Calu3 (cell line): ENCODE measurements at places on chromosomes 6 and 20. TPM values are rescaled to one million over a fixed set of nuclear protein-coding genes. Genes with fewer than 3 reads are reported as not detected.
A peak's percentile ranks its signal among the peaks of the same experiment; 100 is the strongest.

DNA sequence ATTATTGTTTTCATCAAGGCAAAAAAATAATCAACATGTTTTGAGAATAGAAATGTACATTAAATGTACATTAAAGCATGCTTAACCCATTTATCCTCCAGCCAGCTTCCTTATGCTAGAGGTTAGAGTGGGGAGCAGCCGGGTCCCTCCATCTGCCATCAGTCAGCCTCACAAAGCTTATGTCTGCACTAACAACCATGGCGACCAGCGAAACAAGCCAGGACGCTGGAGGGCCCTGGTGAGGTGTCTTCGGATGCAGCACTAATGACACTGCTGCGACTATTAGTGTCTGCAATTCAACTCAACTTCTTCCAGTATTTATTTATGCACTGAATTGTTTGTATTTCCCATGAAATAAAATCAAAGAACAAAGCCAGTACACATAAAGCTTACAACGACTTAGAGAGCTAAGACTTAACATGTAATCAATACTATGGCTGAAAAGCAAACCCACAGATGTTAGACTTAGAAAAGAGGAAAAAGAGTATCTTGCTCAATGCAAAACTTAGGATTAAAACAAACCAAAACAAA, 6.8 kb downstream of the CLDN20 start:
- DNase-seq: no peak

DPPA5 gene
- total RNA-seq: not detected in 2 replicates

DNA sequence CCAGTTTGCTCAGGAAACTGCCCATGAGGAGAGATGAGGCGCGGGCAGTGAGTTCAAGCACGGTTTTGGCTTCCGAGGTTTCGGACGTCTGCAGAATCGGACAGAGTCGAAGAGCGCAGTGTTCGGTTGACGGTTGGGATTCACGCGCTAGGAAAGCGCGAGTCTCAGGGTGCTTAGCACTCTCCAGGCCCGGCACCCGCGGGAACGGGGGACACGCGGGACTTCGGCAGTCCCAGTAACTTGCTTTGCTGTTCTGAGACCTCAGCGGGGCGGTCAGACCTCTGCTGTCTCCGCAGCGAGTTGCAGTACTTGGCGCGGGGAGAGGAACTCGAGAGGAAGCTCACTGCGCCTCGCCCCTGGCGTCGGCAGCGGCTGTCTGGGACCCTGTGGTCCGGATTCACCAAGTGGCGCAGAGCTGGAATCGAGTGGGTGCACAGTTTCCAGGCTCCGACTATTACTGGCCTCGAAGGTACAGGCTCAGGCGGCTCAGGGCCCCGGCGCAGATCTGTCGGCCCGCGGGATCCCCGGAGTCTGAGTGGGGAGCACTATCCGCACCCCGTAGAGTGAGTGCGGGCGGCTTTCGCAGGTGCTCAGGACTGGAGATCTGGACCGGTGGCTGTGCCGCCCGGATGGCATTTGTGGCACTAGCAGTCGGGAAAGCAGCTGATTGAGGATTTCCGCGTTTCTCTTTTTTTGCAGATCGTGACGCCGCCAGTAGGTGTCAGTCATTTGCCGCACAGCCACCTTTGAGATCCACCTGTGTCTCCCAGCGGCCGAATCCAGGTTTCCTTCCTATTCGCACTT, at the start of gene POM121L2:
POM121L2 (minus strand) TSS at position 128 of the 804 bp plus-strand sequence; CDS start at position 25, 103 bp downstream.
- peak; percentile 84 for DNase-seq

GPR63 gene
- total RNA-seq: 1.3 and 2.7 TPM in 2 replicates

GRCh38 chr6:144724818-144725217, 439.7 kb downstream of the UTRN start:
- DNase-seq: no peak

SLC26A8 gene
- total RNA-seq: 0.10 TPM in 1 of 2 replicates, not detected in the other

GRCh38 chr6:25138233-25138933, 140.8 kb upstream of the CARMIL1 start:
- DNase-seq: peak; percentile 72

GRCh38 chr20:18496042-18496441, 983 bp downstream of the RBBP9 start:
- no peak for DNase-seq

GLP1R gene
- total RNA-seq: 4.8 and 10.2 TPM in 2 replicates

DNA sequence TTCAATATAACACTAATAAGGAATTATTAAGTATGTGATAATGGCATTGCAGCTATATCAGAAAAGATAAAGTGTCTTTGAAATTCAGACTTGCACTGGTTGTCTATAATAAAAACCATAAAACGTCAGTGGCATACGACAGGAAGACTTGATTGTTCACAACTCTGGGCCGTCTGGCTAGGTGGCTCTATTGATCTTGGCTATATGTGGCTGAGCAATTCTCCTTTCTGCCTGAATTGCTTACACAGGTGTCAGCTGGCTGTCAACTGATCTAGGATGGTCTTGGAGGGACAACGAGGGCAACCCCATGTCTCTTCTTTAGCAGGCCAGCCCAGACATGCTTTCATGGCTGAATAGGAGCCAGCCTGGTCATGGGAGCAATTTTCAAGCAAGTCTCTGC, 359.1 kb downstream of the QKI start:
- DNase-seq: no peak

COL10A1 gene
- not detected in 2 replicates for total RNA-seq

COL20A1 gene
- total RNA-seq: 0.44 TPM in 1 of 2 replicates, not detected in the other

ACOT13 gene
- 74.5 and 78.9 TPM in 2 replicates for total RNA-seq

- peak; percentile 21 for DNase-seq
These were observed 76.7 kb downstream of the PREX1 start for GRCh38 chr20:48750941-48751635.

DNA sequence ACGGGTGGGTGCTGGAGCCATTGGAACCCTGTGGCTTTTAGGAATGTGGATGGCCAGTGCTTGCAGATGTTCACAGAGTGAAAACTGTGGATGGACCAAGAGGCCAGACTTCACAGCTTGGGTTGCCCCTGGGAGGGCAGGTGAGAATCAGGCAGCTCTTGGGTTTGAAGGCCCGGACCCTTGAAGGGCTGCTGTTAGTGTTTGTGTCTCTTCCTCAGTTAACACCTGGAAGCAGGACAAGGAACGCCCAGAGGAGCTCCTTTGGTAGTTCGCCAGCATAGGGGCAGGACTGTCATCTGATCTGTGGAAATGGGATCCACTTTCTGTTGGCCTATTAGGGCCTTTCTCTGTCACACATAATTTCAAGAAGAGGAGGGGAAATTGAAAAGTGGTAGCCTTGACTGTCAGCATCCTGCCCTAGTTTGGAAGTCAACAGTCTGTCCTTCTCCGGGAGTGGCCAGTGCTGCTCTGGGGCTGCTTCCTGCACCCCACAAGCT, 43.6 kb downstream of the RIOK1 start:
- no peak for DNase-seq

DNA sequence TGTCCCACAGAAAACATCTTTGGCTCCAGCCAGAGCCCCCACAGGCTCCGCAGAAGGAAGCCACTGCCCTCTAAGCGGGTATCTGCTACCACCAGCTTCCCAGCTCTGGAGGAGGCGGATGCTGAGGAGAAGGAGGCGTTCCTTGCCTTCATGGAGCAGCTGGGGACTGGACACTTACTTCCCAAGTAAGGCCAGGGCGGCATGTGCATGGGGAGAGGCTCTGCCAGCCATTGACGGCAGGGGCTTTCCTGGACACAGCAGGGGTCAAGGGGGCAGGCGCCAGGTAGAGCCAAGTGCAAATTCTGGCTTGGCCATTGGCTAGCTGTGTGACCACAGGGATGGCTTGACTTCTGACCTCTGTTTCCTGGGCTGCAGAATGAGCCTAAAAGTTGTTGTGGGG, 17.8 kb downstream of the RAB44 start:
- DNase-seq: no peak

DNA sequence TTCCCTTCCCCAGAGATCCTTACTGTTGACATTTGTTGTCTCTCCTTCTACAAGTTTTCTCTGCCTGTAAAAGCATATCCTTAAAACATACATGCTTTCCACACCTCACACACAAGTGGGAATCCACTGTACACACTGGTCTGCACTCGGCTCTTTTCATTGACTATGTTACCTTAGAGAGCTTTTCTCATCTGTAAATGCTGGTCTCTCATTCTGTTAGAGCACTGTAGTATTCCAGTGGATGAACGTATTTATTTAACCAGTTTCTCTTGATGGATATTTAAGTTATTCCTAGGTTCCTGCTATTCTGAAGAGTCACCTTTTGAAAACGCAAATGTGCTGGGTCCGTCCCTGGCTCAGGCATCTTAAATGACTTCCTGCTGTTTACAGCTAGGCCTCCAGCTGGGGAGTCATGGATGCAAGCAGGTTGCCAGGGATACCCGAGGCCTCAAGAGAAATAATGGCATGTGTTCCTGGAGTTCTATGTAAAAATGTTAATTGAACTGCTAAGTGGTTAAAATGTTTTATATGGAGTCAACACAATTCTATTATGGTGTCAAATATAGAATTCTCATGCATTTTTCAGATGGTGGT, 61.1 kb upstream of the TGM3 start:
- no peak for DNase-seq
